ENCODE measurements at places on chromosomes 4 and X. TPM values are rescaled to one million over a fixed set of nuclear protein-coding genes. Genes with fewer than 3 reads are reported as not detected.

The DMP1 gene
- not detected for total RNA-seq

The FGD1 gene
- 4.6 TPM for total RNA-seq

The IQCM gene
- not detected for total RNA-seq

The CT55 gene
- not detected for total RNA-seq

The DUSP21 gene
- total RNA-seq, result not detected

The PHKA1 gene
- total RNA-seq, result 6.2 TPM
